ENCODE measurements at places on chromosomes 5 and 9.

GRCh38 chr9:105436783-105437182 lies 11.1 kb upstream of the FSD1L start:
- no peak for DNase-seq

- DNase-seq: no peak
These were observed 43.3 kb downstream of the NCS1 start for GRCh38 chr9:130215341-130216119.

DNA sequence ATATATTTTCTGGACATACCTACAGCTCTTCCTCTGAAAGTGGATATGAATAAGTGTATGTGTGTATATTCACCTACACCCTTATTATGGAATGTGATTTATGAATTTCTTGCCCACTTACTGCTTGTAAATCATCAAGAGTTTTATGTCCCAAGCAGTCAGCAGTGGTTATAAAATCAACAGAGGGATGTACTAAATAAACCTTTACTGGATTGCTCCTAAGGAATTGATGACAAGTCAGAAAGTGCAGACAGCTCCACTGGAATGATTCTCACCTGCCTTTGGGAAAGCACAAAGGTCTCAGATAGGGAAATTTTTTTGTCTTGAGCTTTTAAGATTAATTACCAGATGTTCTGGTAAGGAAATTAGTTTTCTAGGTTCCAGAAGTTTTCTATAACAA lies 9.3 kb downstream of the TMEM174 start:
- no peak for DNase-seq

DNA sequence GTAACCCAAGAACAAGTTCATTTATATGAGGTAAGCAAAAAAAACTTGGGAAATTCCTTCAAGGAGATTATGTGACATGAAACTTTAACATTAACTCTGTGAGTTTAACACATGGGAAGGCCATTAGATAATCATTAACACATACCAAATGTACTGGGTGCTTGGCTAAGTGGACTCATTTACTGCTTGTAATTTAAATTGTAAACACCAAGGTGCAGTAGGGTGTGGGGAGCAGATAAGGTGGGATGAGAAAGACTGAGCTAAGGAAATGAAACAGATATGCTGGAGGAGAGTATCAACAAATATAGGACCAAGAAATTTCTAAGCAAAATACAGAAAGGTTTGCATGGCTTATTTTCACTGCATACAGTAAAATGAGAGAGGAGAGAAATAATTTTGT lies 2384.8 kb upstream of the ACO1 start:
- DNase-seq: no peak

DNA sequence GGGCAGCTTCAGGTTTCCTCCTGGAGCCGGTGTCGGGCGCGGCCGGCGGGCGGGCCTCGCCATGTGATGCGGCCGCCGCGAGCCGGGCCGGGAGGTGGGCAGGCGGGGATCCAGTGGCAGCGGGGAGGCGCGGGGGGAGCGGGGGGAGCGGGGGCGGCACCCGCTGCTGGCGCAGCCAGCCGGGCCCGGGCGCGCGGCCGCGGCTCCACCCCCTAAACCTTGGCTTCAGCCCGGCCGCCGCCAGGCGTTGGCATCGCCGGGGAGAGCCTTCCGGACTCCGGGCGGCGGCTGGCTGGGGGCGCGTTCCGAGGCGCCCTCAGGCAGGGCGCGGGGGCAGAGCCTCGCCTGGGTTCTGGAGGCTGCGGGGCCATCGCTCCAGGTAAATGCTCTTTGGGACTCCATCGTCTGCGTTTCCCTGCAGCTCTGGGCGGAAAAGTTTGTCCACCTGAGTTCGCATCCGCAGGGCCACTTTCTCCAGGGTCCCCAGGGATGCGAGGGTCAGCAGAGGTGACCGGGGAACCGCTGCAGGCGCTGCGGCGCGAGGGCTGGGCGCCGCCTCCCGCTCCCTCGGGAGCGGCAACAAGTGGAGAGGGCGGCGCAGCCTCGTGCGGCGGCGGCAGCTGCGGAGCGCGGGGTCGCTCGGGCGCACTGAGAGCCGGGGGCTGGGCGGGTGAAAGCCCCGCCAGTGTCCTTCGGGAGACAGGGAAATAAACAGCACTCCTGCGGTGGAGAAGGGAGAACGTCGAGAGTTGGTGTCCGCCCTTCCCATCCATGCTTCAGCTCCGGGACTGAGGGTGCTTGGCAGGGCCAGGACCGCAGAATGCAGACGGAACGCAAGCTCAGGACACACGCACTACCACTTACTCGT lies at the start of gene ARHGEF28:
TSS of gene ARHGEF28 (plus strand) at position 253 of the 868 bp plus-strand sequence. CDS start 58,656 bp downstream, outside the sequence.
- no peak for DNase-seq

DNA sequence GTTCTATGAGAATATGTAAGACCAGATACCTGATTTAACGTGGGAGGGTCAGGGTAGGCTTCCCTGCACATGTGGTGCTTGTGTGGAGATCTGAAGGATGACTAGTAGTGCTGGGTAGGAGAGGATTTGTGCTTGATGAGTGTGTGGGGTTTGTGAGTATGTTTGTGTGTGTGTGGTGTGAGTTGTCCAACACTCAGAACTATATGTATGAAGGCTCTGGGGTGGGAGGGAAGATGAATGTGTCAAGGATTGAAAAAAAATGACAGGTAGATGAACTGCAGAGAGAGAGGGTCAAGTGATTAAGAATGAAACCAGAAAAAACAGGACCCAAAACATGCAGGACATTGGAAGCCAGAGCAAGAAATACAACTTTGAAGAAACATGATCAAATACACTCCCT lies 154.6 kb upstream of the NR3C1 start:
- DNase-seq: no peak

Measured in pons (tissue), 1 donor.